ENCODE measurements at places on chromosomes 3 and 15.

DNA sequence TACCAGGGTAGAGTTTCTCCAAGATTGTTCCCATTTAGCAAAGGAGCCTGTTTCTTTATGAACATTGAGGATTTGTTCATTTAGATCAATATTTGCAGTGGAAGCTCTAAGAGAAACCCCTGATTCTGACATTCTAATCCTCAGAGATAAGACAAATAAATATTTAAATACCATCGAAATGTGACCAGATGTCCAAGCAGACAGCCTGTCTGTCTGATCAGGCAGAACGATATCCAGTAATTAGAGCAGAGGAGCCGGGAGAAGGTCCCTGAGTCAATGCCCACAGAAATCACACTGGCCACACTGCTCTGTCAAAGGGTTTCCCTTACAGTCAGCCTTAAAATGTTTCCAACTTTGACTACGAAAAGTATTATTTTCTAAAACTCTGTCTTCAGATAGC is 15.7 kb upstream of the ARPIN start:
- no peak for DNase-seq

DNA sequence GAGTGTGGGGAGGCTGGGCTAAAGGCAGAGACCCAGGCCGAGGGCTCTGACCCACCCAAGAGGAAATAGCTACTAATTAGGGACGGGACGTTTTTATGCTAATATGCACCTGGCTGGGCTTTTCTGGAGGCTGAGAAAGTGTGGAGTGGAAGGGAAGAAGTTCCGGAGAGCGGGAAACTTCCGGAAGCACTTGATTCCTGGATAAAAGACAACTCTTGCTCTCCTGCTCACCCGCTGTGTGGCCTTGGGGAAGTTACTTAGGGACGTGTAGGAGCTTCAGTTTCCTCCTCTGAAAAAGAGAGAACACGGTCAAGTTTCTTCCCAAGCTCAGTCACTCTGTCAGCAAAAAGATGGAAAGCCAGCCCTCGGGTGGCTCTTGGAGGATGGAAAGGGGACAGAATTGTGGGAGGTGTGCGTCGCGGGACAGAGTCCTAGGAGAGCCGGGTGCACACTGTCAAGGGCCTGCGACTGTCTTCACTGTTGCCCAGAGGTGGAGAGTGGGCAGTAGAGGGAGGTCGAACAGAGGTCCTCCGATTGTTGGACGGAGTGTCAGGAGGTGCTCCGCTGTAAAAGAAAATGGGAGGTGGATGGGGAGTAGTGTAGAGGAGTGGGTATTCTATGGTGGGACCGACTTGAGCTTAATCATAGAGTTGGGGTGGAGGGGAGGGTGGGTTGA is 43.2 kb downstream of the EPHB3 start:
- no peak for DNase-seq

DNA sequence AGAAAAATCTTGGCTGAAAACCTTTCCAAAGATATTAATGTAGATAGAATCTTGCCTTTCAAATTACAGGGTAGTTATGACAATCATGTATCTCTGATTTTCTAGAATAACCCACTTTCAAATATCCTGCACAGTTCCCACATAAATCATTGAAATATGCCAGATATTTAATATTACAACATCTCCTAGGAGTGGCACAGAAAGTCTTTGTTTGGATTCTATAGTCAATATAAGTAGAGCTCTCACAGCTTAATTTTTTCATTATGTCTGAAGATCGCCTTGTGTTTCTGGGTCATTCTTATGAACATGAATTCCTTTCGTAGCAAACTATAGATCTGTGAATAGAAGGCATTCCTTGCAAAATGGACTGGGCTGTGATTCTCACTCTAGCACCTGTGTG is 5.0 kb downstream of the RARB start:
- no peak for DNase-seq

GRCh38 chr3:187020376-187020775 is 90.0 kb downstream of the ST6GAL1 start:
- DNase-seq, result no peak

Data from HL-60 (cell line).